ENCODE measurements at places on chromosomes 7 and 10. TPM values are rescaled to one million over a fixed set of nuclear protein-coding genes. Genes with fewer than 3 reads are reported as not detected.
A peak's percentile ranks its signal among the peaks of the same experiment; 100 is the strongest.

SPDYE16 gene
- total RNA-seq = not detected

KIAA1549 gene
- total RNA-seq = 2.5 TPM

PTN gene
- 14.3 TPM for total RNA-seq

HOXA9 gene
- total RNA-seq = not detected

PCDH15 gene
- total RNA-seq = 0.25 TPM

DNA sequence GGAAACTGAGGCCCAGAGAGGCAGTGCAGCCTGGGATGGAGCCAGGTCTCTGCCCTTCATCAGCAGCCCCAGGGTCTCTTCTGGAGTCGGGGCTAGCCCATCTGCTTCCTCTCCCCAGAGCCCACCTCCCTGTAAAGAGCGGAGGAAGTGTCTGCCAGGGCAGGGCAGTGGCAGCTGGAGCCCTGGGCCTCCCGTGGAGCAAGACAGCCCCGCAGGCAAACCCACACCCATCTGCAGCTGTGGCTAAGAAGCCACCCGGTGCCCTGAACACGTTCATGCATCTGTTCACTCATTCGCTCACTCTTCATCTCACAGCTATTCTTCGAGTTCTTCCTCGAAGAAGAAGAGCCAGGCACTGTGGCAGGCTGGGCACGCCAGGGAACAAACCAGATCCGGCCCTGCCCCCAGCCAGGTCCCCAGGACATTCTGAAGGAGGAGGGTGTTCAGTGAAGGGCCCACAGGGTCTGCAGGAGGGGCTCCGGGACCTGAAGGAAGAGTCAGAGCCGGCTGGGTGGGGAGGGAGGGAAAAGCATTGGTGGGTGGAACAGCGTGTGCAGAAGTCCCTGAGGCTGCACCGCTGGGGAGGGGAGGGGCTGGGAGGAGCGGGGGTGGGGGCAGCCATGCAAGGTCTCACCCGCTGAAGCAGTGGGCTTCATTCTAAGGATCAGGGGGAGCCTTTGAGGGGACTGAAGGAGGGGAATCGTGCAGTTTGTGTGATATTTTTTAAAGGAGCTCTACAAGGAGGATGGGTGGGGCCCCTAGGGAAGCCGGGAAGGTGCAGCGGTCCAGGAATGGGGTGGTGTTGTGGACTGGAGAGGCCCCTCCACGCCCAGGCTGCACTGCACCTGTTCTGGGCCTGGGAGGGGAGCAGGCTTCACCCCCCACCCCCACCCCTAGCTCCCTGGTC is 99.1 kb downstream of the UNCX start:
- no peak for DNase-seq

DNA sequence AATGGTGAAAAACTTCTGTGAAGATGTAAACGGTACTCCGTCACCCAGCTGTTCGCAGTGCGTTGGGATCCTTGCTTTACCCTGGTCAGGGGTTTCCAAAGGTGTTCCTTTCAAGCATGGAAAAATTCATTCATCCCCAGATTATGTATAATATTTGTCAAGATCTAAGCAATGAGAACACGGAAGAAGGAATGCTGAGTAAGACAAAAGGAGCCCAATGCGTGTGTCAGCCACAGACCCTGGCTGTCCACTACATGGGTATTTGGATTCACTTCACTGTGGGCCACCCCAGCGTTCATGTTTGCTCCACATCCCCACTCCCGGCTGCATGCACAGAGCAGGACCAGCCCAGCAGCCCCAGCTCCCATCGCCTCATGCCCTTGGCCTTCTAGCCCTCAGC is 241.3 kb upstream of the CELF2 start:
- no peak for DNase-seq

DNA sequence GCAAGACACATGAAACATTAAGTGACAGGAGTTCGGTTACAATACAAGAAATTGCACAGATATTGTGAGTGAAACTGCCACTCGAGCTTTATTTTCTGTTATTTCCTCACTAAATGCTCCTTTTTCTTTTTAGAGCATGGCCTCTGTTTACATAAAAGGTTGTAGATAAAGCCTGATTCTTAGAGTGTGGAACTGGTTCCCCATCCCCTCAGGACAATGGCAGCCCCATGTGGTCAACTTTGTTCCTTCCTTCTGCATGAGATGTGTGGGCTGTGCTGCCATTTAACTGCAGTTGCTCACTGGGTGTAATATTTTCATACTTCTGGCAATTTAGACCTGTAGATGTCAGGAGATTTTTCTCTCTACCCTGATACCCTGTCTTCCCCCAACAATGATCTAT is 70.2 kb downstream of the LRGUK start:
- DNase-seq = no peak

- DNase-seq = peak; percentile 84
Measured at GRCh38 chr10:97169911-97170693, 15.7 kb downstream of the SLIT1 start.

- DNase-seq = no peak
Measured at GRCh38 chr10:100713859-100714565, 31.4 kb upstream of the PAX2 start.

DNA sequence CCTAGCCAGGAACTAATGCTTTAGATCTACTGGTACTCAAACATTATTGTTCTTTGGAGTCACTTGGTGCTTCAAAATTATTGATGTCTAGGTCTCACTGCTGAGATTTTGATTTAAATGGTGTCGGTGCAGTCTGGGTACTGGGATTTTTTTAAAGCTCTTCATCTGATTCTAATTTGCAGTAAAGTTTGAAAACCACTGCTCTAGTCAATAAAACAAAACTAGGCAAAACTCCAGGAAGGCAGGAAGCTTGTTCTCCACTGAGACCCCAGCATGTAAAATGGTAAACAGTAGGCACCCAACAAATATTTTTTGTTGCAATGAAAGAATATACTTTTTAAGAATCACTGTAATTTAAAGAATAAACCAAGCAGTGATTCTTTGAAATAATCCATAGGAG is 49.7 kb downstream of the ADD3 start:
- no peak for DNase-seq

GRCh38 chr7:156236936-156237599 is 403.5 kb upstream of the RNF32 start:
- DNase-seq = no peak

DNA sequence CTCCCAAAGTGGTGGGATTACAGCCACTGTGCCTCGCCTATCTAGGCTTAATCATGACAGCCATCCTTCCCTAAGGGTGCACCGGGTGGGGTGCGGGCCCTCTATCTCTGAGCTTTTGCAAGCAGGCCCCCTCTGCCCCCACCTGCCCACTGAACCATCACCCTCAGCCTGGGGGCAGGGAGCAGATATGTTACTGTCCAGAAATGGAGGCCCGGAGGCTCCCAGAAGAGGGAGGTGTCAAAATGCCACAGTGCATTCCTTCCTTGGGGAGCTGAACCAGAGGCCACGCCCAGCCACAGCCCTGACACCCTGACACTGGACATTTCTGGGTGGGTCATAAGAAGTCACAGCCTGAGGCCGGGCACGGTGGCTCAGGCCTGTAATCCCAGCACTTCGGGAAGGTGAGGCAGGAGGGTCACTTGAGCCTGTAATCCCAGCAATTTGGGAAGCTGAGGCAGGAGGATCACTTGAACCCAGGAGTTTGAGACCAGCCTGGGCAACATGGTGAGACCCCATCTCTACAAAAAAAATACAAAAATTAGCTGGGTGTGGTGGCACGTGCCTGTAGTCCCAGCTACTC is 129.8 kb upstream of the TNRC18 start:
- DNase-seq = no peak

DNA sequence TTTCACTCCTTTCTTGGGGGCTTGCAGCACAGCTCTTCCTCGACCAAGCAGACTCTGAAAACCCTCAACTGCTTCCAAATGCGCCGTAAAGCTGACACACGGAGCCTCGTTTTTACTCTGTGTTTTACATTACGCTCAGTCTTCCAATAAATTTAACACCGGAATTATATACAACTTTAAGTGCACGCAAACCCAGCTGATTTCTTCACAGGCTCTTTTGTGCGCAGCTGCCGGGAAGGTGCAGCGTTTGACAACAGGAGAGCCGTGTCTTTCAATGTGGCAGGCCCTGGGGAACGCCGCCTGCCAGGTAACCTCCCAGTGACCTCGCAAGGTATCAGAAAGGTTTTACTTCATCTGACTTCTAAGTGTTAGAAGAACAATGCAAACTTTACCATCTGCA is 35.0 kb downstream of the GFRA1 start:
- DNase-seq = no peak

GRCh38 chr7:98284335-98285036 is 3.0 kb downstream of the BRI3 start:
- DNase-seq = peak; percentile 89

DNA sequence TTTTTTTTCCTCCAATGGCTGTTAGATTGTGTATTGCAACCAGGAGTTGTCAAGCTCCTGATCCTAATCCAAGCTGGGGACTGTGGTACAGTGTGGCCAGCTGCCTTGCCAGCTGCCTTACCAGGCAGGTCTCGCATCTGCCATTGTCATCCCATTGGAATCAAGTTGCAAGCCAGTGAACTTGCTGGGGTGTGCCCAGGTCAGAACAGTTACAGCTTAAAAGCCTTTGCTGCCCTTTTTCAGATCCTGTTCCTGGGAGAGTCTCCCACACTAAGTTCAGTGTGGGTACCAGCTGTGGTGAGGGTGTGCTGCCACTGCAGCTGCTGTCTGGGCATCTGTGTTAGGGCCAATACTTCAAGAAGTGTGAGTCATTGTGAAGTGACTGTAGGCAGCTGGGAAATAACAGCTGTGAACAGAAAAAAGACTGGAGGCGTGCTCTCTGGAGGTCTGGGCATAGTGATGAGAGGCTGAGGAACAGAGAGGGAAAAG is 72.8 kb downstream of the CCNY start:
- DNase-seq = peak; percentile 37

DNA sequence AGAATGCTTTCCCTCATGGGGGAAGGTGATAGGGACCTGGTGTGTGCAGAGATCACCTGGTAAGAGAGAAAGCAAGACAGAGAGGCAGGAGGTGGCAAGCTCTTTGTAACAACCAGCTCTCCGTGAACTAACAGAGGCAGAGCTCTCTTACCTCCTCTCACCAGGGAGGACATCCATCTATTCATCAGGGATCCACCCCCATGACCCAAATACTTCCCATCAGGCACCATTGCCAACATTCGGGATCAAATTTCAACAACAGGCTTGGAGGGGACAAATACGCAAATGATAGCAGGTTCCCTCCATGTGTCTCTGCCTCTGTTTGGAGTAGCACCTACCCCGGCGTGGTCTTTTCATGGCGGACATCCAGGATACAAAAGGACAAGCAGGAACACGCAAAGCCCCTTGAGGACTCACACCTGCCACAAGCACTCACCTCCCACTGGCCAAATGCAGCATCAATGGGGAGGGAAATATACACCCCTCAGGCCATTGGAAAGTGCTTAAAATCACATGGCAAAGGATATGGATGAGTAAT is 431.2 kb upstream of the AUTS2 start:
- no peak for DNase-seq

DNA sequence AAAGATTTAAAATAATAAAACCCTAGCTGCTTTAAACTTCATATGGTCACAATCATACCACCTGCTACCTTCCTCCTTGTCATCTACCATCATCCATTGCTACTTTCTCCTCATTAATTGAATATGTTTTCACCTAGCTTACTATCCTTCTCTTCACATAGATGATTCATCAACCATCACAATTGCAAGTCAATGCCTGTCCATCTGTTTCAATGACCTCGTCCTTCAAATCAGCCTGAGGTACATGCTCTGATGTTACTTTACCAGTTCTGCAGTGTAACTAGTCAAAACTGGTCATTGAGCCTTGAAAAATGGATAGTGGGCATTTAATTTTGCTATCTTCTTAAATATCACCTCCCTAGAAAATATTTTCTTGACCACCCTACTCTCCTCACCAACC is 164.7 kb downstream of the SEMA3E start:
- no peak for DNase-seq

- DNase-seq = peak; percentile 47
Measured at GRCh38 chr10:68560943-68561864, 1.1 kb downstream of the TET1 start.

DNA sequence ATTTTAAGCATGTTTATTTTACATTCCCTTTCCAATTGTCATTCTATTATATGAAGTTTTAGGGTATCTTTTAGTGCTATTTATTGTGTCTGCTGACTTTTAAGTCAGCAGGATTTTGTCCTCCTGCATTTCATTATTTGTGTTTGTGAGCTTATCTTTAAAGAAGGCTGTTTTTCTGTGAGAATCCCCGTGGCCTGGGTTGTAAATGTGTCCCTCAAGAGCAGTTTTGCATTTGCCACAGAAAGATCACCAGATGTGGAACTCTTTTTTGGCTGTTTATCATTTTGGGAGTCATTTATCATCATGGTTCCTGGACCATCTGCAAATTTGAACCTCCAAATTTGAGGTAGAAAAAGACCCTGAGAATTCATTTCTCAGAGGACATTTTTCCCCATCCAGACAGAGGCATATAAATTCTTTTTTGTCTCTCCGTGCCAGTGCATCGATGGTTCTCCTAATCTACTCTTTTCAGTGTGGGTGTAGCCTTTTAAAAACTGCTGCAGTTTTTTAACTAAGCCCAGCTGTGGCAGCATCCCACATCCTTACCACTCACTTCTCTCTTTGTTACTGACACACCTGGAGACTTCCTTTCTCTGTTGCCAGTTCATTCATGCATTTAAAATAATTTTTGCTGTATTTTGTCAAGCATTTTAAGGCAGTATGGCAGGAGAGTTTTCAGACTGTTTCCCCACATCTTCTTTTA is 20.1 kb upstream of the MTURN start:
- DNase-seq = no peak

- DNase-seq = no peak
Measured at GRCh38 chr10:76618171-76618570, 1019.4 kb downstream of the KCNMA1 start.

GRCh38 chr7:16071246-16071857 is 350.0 kb downstream of the CRPPA start:
- no peak for DNase-seq

- no peak for DNase-seq
Measured at GRCh38 chr10:6583447-6583846, 3.4 kb upstream of the PRKCQ start.

Measured in left ventricle myocardium superior (tissue), 1 donor.